ENCODE measurements at places on chromosomes 2 and 18.

- no peak for DNase-seq
Observed at GRCh38 chr2:136990316-136990715, 225.0 kb downstream of the THSD7B start.

- no peak for DNase-seq
Observed at GRCh38 chr18:2963048-2963447, 49.9 kb downstream of the LPIN2 start.

DNA sequence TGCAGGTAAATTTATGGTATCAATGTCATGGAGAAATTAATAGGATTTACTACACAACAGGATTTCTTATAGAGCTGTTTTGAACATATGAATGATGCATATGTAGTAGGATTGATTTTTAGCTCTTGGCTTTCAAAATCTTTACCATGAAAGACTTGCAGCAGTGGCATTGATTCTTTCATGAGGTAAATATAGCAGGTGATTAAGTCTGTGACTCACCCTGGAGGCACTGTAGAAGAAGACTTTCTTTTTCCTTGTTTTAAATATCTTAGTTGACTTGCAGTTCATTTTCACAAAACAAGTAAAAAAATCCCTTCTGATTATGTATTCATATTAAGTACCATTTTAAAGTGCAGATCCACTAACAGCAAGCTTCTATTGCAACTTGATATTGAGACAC, 463.0 kb downstream of the FBXO15 start:
- no peak for DNase-seq

- DNase-seq, result no peak
Observed at GRCh38 chr2:88184762-88185161, 14.6 kb downstream of the THNSL2 start.

DNA sequence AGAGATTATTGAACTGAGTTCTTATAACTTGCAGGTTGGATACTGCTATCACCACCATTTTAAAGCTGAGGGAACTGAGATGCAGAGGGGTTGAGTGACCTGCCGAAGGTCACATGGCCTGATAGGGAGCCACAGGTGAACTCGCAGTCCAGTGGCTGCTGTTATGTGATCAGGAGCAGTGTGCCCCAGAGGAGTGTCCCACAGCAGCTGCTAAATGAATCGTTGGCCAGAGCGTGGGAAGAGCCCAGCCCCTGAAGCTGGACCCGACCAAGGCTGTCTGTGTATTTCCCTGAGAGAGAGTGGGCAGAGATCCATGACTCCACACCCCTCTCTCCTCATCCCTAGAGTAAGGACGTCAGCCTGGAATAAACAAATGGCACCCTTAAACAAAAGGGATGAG, 26.7 kb upstream of the PRLH start:
- no peak for DNase-seq

DNA sequence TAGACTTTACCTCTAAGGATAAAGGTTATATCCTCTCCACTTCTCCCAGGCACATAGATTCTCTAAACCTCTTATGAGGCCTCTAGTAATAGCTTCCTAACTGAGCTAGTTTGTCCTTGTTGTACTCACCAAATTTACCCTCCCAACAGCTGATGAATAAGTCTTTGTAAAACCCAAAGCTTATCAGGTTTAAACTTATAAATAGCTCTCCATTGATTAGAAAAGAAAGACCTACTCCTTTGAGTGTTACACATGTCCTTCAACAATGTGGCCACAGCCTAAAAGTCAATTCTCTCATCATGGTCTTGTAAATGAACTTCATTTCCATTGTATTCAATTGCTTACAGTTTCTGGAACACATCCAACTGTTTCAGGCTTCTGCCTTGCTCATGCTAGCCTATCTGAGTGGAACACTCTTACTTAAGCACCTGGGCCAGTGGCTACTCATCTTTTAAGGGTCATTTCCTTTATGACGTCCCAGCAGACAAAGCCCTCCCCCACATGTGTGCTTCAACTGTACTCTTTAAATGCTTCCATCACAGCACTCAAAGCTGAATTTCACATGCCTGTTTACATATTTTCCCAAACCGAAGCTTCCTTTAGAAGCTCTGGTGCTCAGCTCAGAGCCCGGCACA, 131.6 kb downstream of the CDH2 start:
- DNase-seq, result no peak

- DNase-seq, result no peak
Observed at GRCh38 chr2:26850505-26850904, 2.6 kb downstream of the DPYSL5 start.

DNA sequence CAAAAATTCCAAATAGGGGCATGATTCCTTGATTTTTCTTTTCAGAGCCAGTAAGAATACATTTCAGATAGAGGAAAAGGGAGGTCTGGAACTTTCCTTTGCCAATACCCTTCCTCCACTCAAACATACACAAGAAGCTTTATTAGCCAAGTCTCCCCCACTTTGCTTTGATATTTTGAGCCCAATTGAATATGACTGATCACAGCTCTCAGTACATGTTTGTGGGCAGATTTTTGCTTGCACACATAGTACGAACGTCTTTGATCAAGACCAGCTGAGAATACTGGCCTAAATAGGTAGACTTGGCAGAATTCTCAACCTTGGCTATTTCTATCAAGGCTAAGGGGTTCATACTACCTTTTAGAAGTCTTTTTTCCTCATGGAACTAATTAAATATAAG, 148.8 kb upstream of the PGAP1 start:
- no peak for DNase-seq

DNA sequence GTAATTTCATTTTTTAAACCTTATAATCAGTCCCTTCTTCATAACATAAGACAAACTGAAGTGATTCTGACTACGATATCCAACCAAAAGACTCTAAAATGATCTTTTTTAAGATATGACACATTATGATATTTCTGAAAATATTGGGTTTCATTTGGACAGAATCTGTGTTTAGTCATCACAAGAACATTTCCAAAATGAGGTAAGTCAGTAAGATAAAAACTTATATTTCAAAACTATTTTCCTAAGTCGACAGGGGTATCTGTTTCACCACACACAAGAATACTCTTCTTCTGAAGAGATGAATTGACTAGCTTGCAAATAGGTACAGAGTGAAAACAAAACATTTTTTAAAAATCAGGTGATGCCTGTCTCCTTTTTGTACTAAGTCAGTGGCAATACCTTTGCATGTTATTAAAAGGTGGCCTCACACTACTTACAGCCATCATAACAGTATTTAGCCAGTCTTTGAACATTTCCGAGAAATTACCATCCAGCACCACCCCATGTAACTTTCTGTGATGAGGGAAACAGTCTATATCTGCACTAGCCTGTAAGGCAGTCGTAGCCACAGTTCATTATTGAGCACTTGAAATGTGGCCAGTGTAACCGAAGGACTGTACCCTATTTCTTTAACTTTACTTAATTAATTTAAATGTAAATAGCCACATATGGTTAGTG, 13.5 kb downstream of the STK39 start:
- DNase-seq, result no peak

DNA sequence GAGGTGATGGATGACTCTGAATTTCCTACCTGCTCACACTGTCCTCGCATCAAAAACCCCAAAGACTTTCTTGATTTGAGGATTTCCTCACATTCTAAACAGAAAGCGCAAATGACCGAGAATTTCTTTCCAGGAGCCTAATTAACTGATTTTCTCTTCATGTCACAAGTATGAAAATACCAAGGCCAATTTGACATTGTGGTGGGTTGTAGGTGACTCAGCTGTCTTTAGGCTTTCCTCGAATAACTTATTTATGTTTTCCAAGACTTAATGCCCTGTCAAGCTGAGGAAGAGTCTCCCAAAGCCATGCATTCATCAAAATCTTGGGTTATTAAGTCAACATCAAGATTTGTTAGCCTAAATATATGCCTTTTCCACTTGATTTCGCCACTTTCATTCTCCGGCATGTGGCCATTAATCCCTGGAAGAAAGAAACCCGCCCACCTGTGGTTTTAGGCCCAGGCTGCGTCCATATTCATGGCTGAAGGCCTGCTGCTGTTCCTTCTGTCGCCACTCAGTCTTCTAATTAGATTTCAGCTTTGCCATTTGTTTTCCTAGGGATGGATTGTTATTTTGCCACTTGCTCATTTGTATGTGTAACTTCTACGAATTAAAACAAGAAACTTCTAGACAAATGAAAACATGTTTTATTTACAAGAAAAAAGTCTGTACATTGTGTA, 84.9 kb downstream of the ST6GAL2 start:
- DNase-seq, result no peak

DNA sequence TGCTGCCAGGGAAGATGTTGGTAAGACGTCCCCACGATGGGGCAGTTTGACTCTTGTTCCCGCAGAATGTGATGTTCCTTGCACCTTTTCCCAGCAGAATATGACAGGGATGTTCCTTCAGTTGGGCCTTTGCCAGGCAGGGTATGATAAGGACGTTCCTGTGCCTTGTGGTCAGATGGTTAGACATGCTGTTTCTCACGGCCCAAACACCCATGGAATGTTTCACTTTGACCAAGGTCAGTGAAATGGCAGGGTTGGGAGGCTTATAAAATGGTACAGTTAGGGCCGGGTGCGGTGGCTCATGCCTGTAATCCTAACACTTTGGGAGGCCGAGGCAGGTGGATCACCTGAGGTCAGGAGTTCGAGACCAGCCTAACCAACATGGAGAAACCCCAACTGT, 40.3 kb upstream of the YPEL5 start:
- no peak for DNase-seq

All from nucleus accumbens (tissue), 56 donors.